Neural progenitor cell (in vitro differentiated cells): ENCODE measurements at places on chromosomes 7 and 10. TPM values are rescaled to one million over a fixed set of nuclear protein-coding genes. Genes with fewer than 3 reads are reported as not detected.

POU6F2 gene
- 3.4 and 4.0 TPM in 2 replicates for total RNA-seq

GRCh38 chr10:19811540-19811939, 4.7 kb upstream of the PLXDC2 start:
- no peak overlapping the region for H3K4me3 ChIP-seq
- H3K4me1 ChIP-seq, result peaks cover 7% of the 10 kb centered on the region
- H3K27me3 ChIP-seq, result no peaks in the 10 kb centered on the region
- H3K27ac ChIP-seq, result no peak overlapping the region
- peak; percentile 56 for DNase-seq

GRID2IP gene
- total RNA-seq, result 0.31 TPM in 1 of 2 replicates, not detected in the other

GRCh38 chr10:61376908-61377368, 76.2 kb downstream of the TMEM26 start:
- DNase-seq, result no peak
- no peak overlapping the region for H3K4me3 ChIP-seq
- no peaks in the 10 kb centered on the region for H3K4me1 ChIP-seq
- H3K36me3 ChIP-seq, result no peaks in the 10 kb centered on the region
- H3K27ac ChIP-seq, result no peak overlapping the region

GRCh38 chr10:25982107-25982506, 48.1 kb downstream of the MYO3A start:
- H3K36me3 ChIP-seq, result no peaks in the 10 kb centered on the region
- H3K27me3 ChIP-seq, result no peaks in the 10 kb centered on the region
- no peaks in the 10 kb centered on the region for H3K4me1 ChIP-seq
- no peak overlapping the region for H3K4me3 ChIP-seq
- no peak for DNase-seq

DNA sequence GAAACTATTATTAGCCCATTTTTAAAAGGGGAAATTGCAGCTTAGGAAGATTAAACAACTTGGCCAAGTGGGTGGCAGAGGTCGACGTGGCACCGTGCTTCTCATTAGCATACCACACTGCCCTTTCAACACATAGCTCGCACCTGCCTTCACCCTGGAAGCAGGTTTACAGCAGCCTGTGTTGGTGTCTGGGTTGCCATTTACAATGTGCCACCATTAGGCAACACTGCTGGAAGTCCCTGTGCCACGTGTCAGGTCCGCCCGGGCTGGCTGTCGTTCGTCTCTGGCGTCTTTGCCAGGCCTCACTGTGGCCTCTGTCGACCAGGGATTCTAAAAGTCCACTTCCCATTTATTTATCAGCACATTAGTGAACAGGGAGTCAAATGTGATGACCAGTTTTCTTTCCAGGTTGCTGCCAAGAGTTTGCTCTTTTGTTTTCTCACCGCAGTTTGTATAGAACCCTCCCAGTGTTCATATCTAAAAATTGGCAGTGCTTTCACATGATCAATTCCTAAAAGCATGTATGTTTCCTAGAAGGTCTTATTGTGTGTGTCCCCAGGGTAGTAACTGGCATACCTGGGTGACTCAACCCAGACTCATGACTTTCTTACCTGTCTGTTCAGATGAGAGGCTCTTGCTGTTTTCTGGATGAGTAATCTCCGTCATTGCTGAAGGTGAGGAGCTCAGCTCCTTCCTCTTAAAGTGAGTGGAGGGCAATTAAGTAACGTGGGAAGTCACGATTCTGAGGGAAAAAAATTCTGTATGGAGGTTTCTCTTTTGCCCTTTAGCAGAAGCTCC, 9.2 kb downstream of the INSIG1 start:
- no peaks in the 10 kb centered on the region for H3K4me1 ChIP-seq
- H3K27me3 ChIP-seq, result no peaks in the 10 kb centered on the region
- peak overlapping the region; percentile 34 for H3K27ac ChIP-seq
- peaks cover 31% of the 10 kb centered on the region for H3K36me3 ChIP-seq
- no peak for DNase-seq
- no peak overlapping the region for H3K4me3 ChIP-seq

- DNase-seq, result no peak
- H3K27me3 ChIP-seq, result no peaks in the 10 kb centered on the region
- H3K36me3 ChIP-seq, result no peaks in the 10 kb centered on the region
- H3K27ac ChIP-seq, result no peak overlapping the region
These were observed 67.1 kb downstream of the OAT start for GRCh38 chr10:124351481-124352220.

DNA sequence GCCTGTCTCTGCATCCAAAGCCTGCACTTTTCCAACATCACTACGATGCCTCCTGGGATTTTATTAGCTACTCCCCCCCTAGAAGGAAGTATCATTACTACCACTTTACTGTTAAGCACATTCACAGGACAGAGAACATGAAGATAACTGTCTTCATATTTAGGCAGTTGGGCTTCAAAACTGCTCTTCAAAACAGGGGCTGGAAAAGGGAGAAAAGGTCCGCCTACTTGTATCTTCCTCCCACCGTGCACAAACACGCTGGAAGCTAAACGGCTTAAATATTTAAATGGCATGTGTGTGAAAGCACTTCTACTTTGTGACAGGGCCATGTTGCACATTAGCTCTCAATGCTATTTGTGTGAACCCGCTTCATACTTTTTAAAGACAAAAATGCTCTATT, 999 bp downstream of the ITIH5 start:
- H3K4me3 ChIP-seq, result peak overlapping the region; percentile 87
- peak; percentile 25 for DNase-seq
- no peak overlapping the region for H3K27ac ChIP-seq
- no peaks in the 10 kb centered on the region for H3K36me3 ChIP-seq

DNA sequence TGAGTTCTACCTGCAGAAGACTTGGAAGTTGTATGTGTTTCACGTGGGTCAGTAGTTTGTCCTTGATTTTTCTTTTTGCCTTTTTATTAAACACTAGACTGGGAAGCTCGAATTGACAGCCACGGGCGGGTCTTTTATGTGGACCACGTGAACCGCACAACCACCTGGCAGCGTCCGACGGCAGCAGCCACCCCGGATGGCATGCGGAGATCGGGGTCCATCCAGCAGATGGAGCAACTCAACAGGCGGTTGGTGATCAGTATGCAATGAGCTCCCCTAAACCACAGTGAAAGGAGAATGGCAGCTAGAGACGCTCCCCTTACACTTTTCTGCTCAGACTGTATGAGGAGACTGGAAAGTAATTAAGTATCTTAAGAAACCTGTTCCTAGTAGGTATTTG, 126.7 kb upstream of the STK17A start:
- no peaks in the 10 kb centered on the region for H3K27me3 ChIP-seq
- H3K36me3 ChIP-seq, result no peaks in the 10 kb centered on the region
- DNase-seq, result peak; percentile 40

DNA sequence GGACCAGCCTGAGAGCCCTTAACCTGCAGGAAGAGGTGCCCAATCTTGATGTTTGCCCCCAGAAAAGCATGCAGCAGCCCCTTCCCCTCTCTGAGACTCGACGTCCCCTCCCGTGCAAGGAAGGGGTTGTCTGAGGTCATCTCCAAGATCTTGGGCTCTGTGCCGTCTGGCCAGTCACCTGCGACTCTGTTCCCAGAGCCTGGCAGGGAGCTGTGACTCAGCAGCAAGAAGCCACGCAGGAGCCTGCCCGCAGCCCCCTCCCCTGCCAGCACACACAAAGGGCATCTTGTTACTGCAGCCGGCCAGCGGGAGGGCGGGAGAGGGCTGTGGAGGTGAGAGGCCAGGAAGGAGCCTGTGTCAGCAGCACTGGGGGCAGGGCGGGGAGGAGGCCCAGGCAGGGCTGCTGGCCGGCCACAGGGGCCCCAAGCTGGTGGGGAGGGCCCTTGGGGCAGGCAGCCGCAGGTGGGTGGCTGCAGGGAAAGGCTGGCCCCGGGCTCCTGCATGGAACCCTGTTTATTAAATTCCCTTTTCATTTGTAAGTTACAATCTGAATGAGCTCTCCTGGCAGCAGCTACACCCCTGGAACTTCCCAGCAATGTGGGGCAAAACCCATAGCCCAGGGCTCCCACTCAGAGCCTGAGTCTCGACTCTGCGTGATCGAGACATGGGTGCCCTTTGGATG, 103.7 kb upstream of the ZMIZ1 start:
- H3K27me3 ChIP-seq, result no peaks in the 10 kb centered on the region
- H3K36me3 ChIP-seq, result no peaks in the 10 kb centered on the region
- peak; percentile 88 for DNase-seq
- H3K4me1 ChIP-seq, result peaks cover 28% of the 10 kb centered on the region
- H3K4me3 ChIP-seq, result no peak overlapping the region

GRCh38 chr10:78045856-78046255, 12.2 kb downstream of the RPS24 start:
- DNase-seq, result no peak
- no peaks in the 10 kb centered on the region for H3K36me3 ChIP-seq
- no peak overlapping the region for H3K4me3 ChIP-seq
- H3K4me1 ChIP-seq, result peaks cover 5% of the 10 kb centered on the region

GRCh38 chr10:97771055-97771891, 526 bp downstream of the SFRP5 start:
- peaks cover 68% of the 10 kb centered on the region for H3K27me3 ChIP-seq
- H3K4me1 ChIP-seq, result no peaks in the 10 kb centered on the region
- no peak overlapping the region for H3K27ac ChIP-seq
- peak overlapping the region; percentile 52 for H3K4me3 ChIP-seq

DNA sequence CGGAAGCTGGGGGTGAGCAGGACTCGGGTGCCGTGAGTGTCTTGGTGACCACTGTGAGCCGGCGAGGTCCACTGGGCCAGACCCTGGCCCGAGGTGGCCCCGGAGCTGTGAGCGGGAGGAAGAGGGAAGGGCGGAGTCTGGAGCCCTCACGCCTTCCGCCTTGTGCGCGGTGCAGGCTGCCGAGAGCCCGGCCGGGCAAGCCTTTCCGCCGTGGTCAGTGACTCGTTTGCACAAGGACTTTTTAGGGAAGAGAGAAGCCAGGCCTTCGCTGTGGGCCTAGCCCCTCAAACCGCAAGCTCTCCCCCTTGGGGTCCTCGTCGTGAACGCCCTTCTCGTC, 40.9 kb upstream of the ZNF32 start:
- H3K27me3 ChIP-seq, result peaks cover 41% of the 10 kb centered on the region
- H3K4me3 ChIP-seq, result peak overlapping the region; percentile 58
- peak; percentile 44 for DNase-seq

SPAG6 gene
- total RNA-seq, result 0.71 and 2.3 TPM in 2 replicates

DNA sequence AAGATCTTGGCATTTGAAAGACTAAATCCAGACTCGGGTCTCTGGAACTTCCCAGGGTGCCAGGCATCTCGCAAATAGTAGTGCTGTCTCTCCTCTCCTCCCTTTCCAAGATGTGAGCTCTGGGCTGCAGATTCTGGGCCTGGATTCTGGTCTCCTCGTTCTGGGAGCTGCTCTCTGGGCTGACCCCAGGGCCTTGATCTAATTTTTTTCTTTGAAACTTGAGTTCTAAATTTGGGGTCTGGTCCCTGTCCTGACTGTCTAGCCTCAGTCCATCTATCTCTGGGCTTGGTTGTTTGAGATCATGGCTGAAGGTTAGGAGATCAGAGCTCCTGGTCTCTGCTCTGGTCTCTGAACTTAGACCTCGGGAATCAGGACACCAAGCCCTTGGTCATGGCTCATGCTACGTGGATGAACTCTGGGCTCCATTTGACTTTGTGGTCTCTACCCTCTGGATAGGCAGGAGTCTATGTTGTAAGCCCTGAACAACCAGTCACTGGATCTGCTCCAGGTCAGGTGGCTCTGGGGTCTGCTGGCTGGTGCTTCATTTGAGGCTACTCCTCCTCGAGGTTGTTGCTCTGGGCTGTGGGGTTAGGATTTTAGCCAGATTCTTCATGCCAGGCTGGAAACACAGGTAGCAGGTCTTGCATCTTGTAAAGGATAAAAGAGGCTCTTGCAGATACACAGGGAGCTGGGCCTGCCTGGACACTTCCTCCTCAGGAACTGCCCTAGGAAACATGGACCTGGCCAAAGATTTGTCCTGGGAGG, 8.0 kb upstream of the MBL2 start:
- H3K27ac ChIP-seq, result no peak overlapping the region
- no peaks in the 10 kb centered on the region for H3K4me1 ChIP-seq
- no peaks in the 10 kb centered on the region for H3K36me3 ChIP-seq
- H3K4me3 ChIP-seq, result no peak overlapping the region
- no peaks in the 10 kb centered on the region for H3K27me3 ChIP-seq
- DNase-seq, result no peak

ADIRF gene
- total RNA-seq, result not detected in 2 replicates

NPFFR1 gene
- total RNA-seq, result 0.06 TPM in 1 of 2 replicates, not detected in the other

DNA sequence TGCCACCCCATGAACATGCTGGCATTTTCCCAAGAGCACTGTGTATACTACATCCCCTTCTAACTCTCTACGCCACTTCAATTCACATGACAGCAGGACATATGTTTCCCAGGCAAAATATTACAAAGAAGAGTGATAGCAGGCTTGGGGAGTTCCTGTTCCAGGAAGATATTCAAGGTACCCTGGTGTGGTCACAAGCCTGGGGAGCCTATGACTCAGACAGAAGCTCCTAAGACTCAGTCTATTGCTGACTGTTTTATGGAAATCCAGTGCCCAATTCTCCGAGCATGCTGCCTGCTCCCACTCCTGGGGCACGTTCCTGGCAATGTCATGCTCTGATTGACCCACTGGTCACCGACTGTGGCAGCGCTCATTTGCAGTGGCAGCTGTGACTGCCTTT, 23.5 kb upstream of the ABLIM1 start:
- H3K27me3 ChIP-seq, result no peaks in the 10 kb centered on the region
- peaks cover 47% of the 10 kb centered on the region for H3K4me1 ChIP-seq
- no peaks in the 10 kb centered on the region for H3K36me3 ChIP-seq
- H3K27ac ChIP-seq, result no peak overlapping the region
- DNase-seq, result no peak
- H3K4me3 ChIP-seq, result no peak overlapping the region

DNA sequence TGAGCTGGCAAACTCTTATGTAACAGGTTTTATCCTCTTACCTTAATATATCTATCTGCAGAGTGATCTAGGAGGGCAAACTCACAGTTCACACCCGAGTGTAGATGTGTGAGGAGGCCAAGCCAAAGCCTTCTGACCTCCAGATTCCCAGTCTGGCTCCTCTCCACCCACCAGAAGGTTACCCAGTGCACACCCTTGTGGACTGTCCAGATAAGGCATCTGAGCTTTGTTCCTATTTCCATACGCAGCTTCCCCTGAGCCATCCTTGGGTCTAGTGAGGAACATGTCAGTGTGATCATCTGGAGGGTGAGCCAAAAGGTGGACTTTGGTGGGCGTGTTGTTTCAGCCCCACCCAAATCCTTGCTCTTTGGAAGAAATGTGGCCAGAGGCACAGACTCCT, 203.0 kb upstream of the MEOX2 start:
- no peak overlapping the region for H3K4me3 ChIP-seq
- peak; percentile 41 for DNase-seq
- H3K36me3 ChIP-seq, result no peaks in the 10 kb centered on the region
- H3K27ac ChIP-seq, result no peak overlapping the region
- no peaks in the 10 kb centered on the region for H3K4me1 ChIP-seq

ADK gene
- total RNA-seq, result 33.5 and 50.9 TPM in 2 replicates

GRCh38 chr7:131039355-131039762, 288.3 kb upstream of the MKLN1 start:
- no peak overlapping the region for H3K27ac ChIP-seq
- no peaks in the 10 kb centered on the region for H3K36me3 ChIP-seq
- no peak for DNase-seq

FAM25C gene
- not detected in 2 replicates for total RNA-seq

GRCh38 chr10:61655335-61655851, 7.3 kb upstream of the CABCOCO1 start:
- H3K36me3 ChIP-seq, result no peaks in the 10 kb centered on the region
- no peak for DNase-seq
- H3K27me3 ChIP-seq, result no peaks in the 10 kb centered on the region
- H3K4me1 ChIP-seq, result no peaks in the 10 kb centered on the region
- H3K27ac ChIP-seq, result no peak overlapping the region
- H3K4me3 ChIP-seq, result no peak overlapping the region
